ENCODE measurements at places on chromosomes 3 and 15.
A peak's percentile ranks its signal among the peaks of the same experiment; 100 is the strongest.

DNA sequence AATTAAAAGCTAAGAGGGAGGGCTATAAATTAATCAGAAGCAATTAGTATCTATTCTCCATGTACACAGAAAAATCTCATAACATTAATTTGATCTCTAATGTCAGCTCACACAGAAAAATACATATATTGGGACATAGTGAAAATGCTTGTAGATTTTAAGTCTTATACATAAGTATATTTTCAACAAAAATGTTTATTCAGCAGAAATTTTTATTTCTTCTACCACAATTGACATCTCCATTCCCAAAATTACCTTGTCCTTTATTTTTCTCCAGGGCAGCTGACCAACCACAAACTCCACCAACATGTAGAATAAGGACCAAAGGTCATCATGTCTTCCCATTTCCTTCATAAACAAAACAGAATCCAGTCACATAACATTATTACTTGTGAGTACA, 74.5 kb upstream of the CDAN1 start:
- DNase-seq = no peak

DNA sequence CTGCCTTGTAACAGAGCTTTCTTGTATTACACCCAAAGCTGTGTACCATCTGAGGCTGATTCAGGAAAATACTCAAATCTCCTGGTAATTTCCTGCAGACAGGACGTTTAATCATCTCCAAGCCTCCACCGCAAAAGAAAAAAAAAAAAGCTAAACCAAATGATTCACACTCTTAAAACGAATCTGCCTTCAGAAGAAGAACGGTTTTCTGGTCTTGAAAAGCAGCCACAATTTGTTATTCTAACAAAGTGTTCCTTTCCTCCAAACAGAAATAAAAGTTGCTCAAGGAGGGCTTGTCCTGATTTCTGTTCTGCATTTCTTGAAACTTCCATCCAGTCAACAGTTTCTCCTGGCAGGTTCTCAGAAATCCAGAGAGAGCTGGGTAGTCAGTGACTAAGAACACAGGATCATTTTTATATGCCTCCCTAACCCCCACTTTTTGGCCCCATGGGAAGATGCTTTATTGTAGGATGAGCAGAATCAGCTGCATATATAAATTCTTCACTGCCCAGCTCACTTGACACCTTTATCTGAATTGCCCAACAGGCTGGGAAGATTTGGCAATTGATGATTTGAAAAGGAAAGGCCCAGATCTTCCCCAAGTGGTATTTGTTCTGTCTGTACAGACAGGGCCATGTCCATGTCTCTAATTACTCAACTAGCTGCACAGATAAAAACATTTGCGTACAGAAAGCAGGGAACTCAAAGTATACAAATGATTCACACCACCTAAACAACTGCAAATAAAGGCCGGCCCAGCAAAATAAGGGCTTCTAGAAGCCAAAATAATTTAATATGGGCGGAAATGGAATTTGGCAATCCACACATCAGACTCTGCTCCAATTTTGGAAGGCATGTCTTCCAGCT, 41.0 kb upstream of the PRICKLE2 start:
- no peak for DNase-seq

DNA sequence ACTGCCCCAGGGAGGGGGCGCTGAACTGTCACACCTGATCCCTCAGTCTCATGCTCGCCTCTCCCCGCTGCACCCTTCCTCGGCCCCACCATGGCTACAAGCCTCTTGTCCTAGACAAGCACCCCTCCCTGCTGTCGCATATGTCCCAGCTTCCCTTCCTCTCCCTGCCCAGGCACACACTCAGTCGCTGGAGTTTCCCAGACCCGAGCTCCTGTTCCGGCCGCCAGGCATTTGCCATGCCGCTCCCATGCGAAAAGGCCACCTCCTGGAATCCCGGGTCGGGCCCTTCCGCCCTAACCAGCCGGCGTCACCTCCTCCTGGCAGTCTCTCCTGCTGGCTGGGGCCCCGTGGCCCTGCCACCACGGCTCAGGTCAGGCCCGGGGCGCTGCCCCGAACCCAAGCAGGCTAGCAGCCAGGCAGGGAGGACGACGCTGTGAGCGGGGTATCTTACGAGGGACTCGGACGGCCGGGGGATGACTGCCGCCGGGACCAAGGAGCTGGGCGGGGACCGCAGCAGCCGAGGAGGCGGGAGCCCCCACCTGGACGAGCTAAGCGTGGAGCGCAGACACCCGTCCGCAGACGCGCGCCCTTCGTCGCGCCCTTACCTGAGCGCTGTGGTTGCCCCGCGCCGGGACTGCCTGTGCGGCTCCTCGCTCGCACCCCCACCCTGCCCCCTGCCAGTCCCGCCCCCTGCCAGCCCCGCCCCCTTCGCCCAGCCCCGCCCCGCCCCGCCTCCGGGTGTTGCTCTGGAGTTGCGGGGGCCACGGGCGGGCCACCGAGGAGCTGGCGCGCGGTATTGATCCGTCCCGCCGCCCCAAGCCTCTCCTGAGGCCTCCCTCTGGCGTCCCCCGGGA, at the start of gene ALS2CL:
ALS2CL (minus strand) TSS at position 642 of the 854 bp plus-strand sequence. CDS start 4,239 bp downstream, outside the sequence.
- DNase-seq = peak; percentile 42

DNA sequence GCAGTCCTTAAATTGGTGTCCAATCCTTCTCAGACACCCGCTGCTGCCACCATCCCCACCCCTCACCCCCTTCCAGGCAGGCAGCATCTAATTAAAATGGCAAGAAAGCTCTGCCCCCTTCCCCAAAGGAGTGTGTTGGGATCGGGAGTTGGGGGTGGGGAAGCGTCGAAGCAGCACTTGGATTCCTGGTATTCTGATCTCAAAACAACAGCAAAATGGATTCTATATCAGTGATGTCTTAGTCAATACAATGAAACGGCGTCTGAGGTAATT, 1.4 kb downstream of the TNIK start:
- DNase-seq = no peak

DNA sequence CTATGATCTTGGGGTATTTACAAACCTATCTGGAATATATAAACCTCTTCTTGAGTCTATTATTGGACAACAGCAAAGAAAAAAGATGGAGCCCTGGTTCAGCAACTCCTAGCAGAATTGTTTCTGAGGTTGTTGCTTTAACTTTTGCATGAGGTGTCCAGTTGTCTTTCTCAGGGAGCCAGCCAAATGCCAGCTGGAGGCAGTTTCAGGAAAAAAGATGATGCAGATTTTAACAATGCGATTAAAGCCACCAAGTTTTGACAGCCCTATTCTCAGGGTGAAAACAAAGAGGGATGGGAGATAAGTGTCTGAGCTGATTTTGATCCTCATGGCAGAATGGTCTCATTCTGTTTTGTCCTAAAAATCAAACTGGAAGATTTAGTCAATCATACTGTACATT, 181.6 kb upstream of the RASGRP1 start:
- DNase-seq = no peak

DNA sequence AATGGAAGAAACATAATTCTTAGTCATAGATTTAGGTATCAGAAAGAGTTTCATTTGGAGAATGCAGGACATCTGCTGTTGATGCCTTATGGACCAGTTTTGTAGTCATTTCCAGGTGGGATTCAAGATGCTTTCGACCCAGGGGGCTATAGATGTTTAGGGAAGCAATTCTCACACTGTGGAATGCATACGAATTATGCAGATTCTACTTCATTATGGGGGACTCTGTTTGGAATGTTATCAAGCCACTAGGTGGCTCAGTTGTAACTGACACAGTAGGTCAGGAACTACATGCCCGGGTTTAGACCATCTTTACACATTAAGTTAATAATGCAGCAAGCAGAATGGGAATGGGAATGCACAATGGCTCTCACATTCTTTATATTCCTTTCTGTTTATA, 1359.8 kb downstream of the ZPLD1 start:
- DNase-seq = no peak

DNA sequence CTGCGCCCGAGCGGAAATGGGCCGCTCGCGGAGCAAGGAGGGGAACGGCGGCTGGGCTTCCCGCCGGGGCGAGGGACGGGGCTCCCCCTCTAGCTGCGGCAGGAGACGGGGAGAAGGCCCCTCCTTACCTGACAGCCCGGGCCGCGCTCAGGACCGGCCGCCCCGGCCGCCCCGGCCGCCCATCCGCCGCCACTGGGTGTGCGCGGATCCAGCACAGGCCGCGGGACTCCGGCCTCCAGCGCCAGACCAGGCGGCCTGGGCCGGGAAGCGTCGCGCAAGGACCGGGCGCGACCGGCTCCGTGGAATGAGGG, 296 bp downstream of the TPRA1 start:
- no peak for DNase-seq

DNA sequence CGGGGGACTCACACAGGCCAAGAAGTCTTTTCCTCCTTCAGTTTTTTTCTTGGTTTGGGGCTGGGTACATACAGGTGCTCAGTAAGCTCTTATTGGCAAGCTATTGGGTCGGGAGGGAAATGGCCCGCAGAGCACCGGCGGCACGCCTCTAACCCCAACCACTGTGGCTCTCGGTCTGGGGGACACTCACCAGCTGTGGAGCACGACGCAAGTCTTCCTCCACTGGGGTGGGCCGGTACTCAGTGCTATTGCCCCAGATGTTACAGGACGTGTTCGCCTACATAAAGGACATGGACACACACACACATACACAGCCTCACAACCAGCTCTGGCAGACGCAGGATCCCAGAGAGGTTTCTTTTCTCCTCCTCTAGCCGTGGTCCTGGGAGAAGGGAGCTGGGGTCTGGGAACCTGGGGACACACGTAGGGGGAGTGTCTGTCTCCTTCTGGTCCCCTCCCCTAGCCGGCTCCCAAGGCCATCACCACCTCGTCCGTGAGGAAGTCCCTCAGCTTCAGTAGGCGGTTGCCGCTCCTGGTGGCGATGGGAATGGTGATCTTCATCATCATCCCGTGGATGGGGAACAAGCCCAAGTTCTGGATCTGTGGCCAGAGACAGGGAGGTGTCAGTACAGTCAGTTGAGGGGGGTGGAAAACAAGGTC, 33.4 kb downstream of the FEM1B start:
- no peak for DNase-seq

- DNase-seq = no peak
Measured at GRCh38 chr3:171688002-171688401, 122.3 kb downstream of the PLD1 start.

- DNase-seq = no peak
Measured at GRCh38 chr15:77981281-77982126, 96.0 kb downstream of the TBC1D2B start.

GRCh38 chr3:5226783-5227182, 39.3 kb downstream of the EDEM1 start:
- DNase-seq = no peak

DNA sequence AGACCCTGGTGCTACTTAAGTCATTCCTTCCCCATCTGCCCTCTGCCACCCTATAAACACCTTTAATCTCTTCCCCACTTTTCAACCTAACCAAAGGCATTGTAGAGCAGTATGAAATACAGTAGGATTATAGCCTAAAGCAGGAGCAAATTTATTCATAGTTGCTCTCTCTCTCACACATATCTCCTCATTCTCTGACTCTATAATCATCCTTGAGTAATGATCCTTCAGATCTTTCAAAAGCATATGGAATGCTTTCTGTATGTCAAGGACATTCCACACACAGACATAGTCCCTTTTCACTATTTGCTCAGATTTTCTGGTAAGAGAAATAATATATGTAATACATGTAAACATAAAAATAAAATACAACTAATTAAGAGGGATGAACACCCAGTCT, 54.1 kb downstream of the TRPC1 start:
- no peak for DNase-seq

GRCh38 chr3:112979244-112979832, 4.4 kb upstream of the CD200R1 start:
- DNase-seq = no peak

DNA sequence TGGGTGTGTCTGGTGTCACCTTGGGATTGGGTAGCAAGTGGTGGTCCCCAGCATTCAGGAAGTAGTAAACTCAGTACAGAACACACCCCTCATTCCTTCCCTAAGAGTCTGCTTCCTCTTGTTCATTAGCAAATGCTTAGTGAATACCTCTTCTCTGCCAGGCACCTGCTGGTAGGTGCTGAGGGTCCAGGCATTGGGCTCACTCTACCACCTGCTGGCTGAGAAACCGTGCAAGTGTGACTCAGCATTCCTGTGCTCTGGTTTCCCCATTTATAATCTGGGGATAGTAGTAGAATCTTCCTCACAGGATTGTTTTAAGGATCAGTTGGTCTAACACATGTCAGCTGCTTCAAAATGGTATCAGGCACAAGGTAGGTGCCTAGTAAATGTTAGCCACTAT, 4.8 kb downstream of the SHF start:
- no peak for DNase-seq

DNA sequence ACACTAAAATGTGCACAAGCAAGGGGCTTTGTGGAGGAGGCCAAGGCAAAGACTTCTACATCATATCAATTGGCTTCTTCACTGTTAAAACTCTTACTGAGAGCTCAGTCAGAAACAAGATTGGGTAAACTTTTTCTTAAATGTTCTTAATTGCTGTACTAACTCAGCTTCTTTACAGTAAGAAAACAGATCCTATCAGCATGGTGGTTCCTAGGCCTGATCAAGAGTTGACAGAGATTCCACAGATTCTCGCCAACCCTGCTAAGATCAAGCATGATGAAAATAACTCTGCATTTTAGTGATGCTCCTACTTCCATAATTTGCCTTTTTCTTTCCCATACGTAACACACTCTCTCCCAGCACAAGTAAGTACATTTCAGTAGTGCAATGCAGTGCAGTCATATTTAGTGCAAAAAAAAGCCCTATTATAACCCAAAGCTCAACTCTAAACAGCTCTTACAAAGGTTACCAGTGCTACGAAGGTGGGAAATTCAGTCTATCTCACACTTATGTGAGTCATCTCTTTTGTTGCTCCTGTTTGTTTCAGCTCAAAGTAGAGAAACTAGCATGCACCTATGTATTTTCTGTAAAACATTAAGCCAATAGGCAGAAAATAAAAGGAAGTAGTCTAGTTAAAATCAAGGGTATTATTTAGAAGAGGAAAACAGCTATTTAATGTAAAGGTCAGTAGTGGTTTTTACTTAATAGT, 29.9 kb downstream of the TIGIT start:
- DNase-seq = no peak

- no peak for DNase-seq
Measured at GRCh38 chr3:126807795-126808194, 103.8 kb downstream of the CHCHD6 start.

- no peak for DNase-seq
Measured at GRCh38 chr3:44923632-44924456, 49.4 kb downstream of the TGM4 start.

DNA sequence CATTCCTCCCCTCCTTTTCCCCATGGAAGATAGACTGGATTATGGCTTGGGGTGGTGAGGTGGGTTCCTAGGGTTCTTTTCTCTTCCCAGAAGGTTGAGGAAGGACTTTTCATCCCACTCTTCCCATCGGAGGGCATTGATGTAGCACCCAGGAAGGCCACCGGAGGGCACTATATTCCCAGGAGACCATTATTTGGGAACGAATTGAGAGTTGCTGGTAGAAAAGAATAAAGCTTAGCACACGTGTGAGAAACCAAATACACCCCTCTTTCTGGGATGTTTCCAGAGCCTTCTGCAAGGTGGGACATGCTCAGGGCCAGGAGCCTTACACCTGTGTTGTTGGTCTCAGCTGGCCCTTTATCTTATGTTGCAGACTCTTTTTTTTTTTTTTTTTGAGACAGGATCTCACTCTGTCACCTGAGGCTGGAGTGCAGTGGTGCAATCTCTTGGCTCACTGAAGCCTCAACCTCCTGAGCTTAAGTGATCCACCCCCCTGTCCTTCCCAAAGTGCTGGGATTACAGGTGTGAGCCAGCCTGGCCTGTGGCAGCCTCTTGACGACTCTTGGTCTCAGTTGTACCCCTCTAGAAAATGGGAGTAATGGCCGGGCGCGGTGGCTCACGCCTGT, 6.3 kb upstream of the CDC25A start:
- no peak for DNase-seq

GRCh38 chr15:88127432-88127790, 129.1 kb downstream of the NTRK3 start:
- DNase-seq = no peak

- DNase-seq = no peak
Measured at GRCh38 chr3:17642474-17642873, 100.0 kb downstream of the TBC1D5 start.
